Stimulated activated CD4-positive, alpha-beta T cell treated with anti-CD3 and anti-CD28 coated beads, Interleukin-15, amount 100 ng/mL, for 1 hour (primary cell): ENCODE measurements at places on chromosomes 2 and 18.

GRCh38 chr2:9398881-9399780 lies 24.2 kb downstream of the ITGB1BP1 start:
- DNase-seq = no peak

- DNase-seq = no peak
Measured at GRCh38 chr2:37026050-37026449, 58.1 kb downstream of the HEATR5B start.

- no peak for DNase-seq
Measured at GRCh38 chr2:132583666-132584360, 86.2 kb downstream of the LYPD1 start.

DNA sequence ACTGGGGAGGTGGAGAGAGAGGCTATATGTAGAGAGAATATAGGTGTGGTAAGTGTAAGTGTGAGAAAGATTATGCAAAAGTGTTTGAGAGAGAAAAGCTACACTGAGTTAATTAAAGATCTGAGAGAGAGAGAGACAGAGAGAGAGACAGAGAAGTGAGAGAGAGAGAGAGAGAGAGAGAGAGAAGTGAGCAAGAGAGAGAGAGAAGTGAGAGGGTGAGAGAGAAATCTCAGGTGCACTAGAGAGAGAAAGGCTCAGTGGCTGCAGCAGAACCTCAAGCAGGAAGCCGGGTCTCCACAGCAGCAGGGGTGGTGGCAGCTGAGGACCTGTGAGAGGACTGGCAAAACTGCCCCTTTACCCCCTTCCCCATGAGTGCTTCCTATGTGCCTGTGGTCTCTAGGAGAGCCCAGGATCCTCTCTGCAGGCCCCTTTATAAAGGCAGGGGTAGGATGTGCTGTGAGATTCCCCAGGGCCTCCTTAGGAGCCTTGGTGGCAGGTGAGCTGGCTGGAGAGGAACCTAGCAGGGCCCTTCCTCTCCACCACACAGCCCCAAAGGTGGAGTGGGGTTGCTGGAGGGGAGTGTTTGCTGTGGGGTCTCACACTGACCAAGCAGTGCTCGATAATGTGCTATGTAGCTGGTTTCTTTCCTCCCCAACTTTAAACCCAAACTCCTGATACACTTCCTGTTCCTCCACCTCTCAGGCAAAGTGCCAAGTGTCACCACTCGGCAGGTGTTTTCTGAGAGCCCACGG lies 52.6 kb downstream of the SLC4A5 start:
- no peak for DNase-seq

- no peak for DNase-seq
Measured at GRCh38 chr2:176601066-176601465, 331.8 kb downstream of the MTX2 start.

- DNase-seq = no peak
Measured at GRCh38 chr18:59358414-59358711, 702 bp downstream of the LMAN1 start.

- no peak for DNase-seq
Measured at GRCh38 chr2:20291106-20291564, 59.5 kb downstream of the PUM2 start.

GRCh38 chr2:185757356-185757755 lies 18.8 kb downstream of the FSIP2 start:
- no peak for DNase-seq

DNA sequence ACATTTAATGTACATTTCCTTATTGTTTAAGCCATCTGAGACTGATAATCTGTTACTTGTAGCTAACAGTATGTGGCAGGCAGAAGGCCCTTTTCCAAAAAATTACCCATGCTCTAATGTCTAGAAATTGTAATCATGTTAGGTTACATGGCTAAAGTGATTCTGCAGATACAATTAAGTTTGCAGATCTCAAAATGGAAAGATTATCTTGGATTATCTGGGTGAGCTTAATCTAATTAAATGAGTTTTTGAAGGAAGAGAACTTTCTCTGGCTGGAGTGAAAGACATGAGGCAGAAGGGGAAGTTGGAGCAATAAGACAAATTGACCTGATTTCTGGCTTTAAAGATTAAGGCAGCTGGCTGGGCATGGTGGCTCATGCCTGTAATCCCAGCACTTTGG lies 76.3 kb downstream of the MBD2 start:
- DNase-seq = no peak

GRCh38 chr2:21372654-21373053 lies 248.9 kb downstream of the TDRD15 start:
- no peak for DNase-seq

DNA sequence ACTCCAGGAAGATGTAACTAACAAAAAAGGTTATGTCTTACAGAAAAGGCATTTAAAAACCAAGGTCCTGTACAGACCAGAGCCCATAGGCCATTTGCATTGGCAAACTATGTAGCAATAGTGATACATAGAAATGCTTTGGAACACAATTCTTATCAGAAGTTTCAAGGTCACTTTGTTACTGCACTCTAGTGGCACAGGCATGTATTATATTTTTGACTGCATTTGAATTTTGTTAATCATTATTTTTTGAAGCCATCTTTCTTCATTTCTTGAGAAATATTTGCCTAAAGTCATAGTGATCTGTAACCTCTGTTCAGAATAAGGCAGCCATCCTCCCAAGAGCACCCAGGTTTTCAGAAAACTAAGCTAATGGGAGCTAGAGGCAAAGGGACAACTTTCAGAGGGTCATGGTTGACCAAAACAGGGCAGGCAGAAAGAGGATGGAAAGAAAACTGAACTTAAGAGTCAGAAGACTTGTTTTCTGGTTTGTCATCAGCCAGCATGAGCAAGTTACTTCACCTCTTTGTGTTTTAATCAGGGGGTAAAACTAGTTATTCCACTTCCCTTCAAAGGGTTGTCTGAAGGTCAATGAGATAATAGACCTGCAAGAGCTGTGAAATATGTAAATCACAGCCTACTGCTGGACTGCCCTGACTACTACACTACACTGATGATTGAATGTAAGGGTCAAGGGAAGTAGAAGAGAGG lies 41.5 kb downstream of the SLC38A11 start:
- no peak for DNase-seq

DNA sequence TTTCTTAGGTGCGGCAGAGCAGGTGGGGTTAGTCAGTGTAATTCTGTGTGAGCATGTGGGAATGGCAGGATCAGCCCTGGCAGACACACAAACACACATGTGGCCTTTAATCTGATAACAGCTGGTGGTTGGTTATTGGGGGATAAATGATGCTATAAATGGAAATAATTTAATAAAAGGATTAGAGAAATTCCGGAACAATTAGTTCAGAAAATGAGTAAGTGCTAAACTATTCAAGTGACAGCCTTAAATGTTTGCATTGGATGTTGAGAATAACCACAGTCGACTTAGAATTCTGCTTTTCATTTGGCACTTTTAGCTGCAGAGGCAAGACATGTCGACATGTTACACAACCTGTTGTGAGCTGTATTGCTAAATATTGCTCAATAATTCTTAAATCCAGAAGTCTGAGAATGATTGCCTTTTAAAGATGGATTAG lies 7.2 kb downstream of the SMYD1 start:
- no peak for DNase-seq

- no peak for DNase-seq
Measured at GRCh38 chr2:234823877-234824376, 127.9 kb upstream of the SH3BP4 start.

DNA sequence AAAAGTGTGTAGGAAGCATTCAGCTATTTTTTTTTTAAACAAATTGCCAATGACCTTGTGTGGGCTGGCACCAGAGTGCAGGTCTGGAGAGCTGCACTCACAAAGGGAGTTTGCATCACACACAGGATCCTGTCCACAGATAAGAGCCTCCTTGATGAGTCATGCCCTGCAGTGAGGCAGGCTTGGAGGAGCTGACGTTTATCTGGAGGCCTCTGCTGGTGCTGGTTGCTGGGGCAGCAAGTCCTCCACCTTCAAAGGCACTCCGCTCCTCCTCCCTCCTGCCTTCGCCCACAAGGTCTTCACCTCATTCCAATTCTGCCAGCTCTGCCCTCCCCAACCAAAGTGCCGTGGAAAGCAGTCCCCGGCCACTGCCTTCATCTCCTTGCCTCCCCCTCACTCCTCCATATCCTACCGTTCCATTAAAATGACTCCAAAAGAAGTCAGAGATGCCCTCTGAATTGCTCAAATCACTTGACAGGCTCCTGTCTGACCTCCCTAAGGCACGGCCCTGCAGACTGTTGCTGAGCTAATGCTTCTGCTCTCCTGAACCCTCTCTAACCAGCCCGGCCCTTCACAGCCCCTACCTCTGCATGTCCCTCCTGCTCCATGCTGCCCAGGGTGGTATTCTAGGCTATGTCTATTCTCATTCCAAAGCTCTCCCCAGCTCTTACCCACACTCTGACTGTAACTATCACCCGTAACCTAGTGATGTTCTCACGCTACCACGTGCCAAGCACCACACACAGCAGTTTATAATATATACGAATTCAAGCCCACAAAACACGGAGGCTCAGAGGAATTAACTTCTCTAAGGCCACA lies 30.9 kb downstream of the LONRF2 start:
- DNase-seq = no peak

DNA sequence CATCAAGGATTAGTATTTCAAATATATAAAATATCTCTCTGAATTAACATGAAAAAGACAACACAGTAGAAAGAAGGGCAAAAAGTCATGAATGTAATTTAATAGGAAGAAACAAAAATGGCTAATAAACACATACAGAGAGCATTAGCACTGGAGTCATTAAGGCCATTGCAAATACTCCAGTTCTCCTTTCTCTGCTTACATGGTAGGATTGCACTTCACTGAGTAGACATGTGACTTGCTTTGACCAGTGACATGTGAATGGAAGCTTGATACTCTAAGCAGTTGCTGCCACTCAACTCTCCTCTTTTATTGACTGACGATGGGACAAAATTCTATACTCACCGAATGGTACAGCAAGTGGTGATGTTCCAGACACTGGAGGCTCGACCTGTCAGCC lies 153.9 kb upstream of the LGALSL start:
- DNase-seq = no peak

DNA sequence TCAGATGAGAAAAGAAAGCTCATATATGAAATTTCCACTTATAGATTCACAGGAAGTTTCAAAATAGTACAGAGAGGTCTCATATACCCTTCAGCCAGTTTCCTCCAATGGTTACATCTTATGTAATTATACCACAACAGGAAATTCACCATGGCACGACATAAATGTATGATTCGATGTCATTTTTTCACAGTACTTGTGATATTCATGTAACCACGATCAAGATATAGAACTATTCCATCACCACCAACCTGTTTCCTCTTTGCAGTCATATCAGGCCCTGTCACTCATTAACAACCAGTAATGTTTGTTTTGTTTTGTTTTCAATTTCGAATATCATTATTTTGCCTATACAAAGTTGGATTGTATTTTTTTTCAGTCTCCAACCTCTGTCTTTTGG lies 314.3 kb upstream of the POU3F3 start:
- no peak for DNase-seq

GRCh38 chr18:49926106-49926745 lies 112.9 kb upstream of the ACAA2 start:
- no peak for DNase-seq

GRCh38 chr2:219748671-219749570 lies 121.5 kb downstream of the SLC4A3 start:
- no peak for DNase-seq

DNA sequence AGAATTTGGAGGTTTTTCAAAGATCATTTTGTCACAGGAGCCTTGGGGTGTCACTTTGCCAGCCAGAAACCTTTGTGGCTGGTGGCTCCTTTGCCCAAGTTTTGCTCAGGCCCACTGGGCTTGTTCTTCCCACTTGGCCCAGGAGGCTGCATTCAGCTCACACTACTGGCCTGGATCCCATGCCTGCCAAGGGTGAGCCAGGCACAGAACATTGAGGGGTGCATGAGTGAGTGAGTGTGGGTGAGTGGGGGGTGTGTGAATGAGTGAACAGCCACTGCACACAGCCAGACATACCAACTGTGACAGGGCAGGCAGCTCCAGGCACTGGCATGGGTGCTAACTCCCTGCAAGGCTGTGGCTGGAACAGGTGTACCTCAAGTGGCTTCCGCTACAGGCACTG lies 39.6 kb downstream of the FAM171B start:
- no peak for DNase-seq

GRCh38 chr2:73359915-73360697 lies 25.5 kb upstream of the ALMS1 start:
- DNase-seq = no peak

GRCh38 chr2:23801396-23801795 lies 125.5 kb downstream of the ATAD2B start:
- DNase-seq = no peak

GRCh38 chr18:49319590-49319989 lies 140.9 kb downstream of the DYM start:
- DNase-seq = no peak

GRCh38 chr2:32220445-32220844 lies 44.2 kb downstream of the NLRC4 start:
- DNase-seq = no peak

DNA sequence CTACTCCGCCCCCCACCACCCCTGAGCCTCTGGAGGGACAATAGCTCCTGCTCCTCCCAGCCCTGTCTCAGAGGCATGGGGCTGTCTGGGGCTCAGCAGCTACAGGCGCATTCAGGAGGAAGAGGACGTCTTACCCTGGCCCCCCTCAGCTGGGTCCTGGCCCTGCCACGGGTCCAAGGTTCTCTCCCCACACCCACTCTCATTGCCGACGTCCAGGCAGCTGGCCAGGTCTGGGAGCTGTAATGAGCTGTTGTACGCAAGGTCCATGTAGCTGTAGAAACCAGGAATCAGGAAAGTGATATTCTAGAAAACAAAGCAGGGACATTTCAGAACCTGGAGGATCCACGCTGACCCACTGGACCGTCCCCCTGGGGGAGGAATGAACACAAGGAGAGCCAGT lies 13.5 kb downstream of the PASK start:
- no peak for DNase-seq

- DNase-seq = no peak
Measured at GRCh38 chr2:217434180-217434975, 568.4 kb downstream of the TNS1 start.

DNA sequence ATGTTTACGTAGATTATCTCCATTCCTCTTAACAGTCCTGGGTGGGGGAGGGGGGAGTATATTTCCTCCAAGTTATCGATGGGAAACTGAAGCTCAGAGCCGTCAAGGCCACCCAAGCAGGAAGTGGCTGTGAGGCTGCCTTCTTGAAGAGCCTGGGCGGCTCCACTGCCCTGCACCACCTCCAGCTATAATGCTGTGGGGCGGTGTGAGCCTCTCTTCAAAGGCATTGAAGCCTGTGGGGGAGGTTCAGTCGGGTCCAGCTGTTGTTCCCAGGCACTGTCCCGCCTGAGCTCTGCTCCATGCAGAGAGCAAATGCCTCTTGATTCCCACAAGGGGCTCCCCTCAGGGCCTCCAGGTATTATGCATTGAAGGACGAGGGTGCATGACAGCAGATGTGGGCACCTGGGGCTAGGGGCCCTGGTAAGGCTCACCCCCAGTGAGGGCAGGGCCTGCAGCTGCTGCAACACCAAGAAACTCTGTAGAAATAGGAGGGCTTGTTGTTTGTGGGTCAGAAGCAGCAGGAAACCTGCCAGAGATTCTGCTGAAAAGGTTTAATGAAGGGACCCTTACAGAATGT lies 29.5 kb upstream of the LAPTM4A start:
- DNase-seq = no peak
